ENCODE measurements at places on chromosomes 4 and X.

- DNase-seq = no peak
Measured at GRCh38 chr4:121697564-121697963, 784 bp upstream of the ANXA5 start.

GRCh38 chrX:80879143-80879542 is 69.5 kb upstream of the BRWD3 start:
- no peak for DNase-seq

DNA sequence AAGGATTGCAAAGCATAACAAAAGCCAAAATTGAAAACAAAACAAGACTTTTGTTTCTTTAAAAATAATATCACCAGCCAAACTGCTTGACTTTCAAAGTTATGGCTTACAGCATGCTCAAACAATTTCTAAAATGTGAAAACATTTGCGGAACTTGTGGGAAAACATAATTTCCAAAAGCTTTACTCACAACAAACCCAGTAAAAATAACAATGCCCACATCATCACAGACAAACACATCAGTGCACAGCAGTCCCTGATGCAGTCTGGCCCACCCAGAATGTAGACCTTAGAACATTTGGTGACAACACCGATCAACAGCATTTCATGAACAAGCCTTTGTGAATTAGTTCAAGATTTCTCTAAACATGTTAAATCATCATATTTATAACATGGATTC is 98.9 kb downstream of the ARHGAP6 start:
- no peak for DNase-seq

- DNase-seq = no peak
Measured at GRCh38 chr4:149735796-149736195, 79.8 kb downstream of the IQCM start.

DNA sequence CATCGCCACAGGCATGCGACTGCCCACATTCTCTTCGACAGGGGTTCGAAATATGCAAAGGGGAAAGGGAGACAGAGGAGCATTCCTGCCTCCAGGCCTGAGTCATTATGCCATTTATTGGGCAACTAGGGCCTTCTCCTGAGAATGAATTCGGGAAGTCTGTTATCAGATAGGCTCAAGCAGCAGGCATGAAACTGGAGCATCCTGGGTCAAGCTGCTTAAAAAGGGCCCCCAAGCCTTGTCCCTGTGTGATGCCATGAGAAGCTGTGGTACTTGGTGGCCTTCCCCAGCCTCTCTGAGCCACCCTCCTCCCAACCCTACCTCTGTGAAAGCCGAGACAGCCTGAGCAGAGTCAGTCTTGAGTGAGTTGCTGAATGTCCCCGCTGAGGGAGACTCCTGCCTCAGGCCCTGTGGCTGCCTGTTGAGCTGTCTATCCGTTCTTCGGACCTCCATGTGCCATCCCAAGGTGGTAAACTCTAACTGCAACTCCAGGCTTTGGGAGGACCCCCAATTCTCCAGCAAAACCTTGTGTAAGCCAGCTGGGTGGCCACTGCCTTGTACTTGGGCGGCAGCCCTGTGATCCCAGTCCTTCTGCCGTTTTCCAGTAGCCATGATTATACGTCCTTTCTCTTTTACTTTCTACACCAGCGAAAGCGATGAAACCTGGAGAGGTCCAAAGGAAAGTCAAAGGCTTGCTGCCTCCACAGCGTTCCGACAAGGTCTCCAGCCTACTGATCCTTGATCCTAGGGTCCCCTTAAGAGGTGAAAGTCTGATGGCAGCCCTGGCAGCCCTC is 37.7 kb downstream of the NBDY start:
- DNase-seq = no peak

GRCh38 chr4:25632135-25632534 is 23.5 kb upstream of the SLC34A2 start:
- DNase-seq = no peak

DNA sequence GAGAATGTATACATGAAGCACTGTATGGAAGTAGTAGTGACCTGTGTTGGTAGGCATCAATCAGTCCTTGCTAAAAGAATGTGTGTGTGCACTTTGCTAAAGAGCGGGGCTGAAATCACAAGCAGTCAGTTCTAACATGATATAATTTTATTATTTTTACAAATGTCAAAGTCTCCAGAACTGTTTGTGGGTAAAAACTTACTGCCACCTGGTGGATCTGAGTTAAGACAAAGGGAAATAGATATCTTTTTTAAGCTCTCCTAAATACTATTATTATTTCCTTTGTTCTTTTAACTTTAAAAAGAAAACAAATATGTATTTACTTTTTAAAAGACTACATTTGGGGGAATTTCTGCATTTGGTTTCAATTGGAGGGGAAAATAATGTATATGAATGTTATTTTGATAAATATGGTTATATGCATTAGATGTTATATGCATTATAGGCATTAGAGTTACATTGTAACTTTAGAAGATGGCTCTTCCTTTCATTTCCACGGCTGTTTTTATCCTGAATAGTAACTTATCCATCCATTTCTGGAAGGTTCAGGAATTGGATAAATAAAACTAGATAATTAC is 7.8 kb upstream of the CLOCK start:
- no peak for DNase-seq

GRCh38 chr4:183830438-183830985 is 74.6 kb upstream of the STOX2 start:
- no peak for DNase-seq

GRCh38 chr4:16864199-16864598 is 34.2 kb downstream of the LDB2 start:
- no peak for DNase-seq

DNA sequence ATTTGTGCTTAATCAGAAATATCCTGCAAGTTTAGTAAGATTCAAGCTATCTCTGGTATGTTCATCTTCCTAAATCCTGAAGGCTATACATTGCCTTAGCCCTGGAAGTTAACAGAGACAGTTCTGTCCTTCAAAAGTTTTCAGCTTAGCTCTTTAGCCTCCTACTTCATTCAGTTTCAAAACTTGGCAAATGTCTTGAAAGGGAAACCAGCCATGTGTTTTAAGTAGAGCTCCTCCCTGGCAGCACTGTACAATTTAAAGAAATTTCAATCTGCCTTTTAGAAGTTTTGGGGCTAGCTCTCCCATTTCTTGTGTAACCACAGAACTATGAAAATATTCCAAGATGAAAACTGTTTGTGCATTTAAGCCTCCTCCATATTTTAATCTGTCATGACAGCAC is 47.0 kb downstream of the FANCB start:
- no peak for DNase-seq

GRCh38 chr4:2714061-2714770 is 41.9 kb downstream of the TNIP2 start:
- no peak for DNase-seq

DNA sequence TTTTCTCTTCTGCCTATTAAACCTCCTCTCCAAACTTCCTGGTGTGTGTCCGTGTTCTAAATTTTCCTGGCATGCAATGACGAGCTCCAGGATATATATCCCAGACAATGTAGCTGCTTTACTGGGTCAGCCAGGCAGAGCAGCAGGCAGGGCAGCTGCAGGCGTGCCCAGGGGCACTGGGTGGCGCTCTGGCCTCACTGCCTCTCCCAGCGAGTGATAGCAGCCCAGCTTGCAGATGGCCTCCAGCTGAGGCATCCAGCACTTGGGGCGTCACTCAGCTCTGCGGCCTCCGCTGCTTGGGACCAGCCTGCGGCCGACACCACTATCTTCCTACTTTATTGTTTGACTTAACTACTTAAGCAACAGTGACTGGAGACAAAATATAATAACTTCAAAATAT is 23.0 kb upstream of the UBA6 start:
- no peak for DNase-seq

DNA sequence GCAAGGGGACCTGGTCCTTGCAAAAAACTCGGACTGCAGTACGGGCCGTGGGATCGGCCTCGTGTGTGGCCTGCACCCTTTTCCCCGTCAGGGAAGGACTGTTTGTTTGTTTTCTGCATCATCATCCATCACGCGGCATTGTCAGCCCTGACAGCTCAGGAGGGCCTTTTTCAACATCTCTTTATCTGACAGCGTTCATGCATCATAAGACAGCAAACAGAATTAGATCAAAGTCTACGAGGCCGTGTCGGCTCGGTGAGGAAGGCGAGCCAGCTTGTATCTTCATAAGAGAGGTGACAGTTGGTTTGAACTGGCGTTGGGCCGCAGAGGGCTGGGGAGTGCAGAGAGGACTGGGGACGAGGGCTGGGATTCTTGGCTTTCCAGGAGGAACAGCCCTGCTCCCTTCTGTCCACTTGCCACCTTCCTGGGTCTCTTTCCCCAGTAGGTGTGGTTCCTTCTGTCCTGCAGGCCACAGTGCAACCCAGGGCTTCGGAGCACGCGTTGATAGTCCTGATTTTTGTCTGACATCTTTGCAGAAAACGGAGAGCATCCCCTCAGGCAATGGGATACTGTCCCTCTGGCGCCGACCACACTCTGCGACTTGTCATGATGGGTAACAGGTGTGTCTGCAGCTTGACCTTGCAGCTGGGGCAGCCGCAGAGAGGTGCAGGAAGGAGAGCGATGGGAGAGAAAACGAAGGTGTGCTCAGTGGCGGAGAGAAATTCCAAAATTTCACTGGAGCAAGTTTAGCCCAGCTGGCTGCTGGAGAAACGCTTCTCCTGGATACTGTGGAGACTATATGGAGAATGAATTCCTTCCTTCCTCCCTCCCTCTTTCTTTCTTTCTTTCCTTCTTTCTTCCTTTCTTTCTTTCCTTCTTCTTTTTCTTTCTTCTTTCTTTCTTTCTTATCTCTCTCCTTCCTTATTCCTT is 104.0 kb upstream of the SHOX start:
- DNase-seq = no peak

GRCh38 chr4:113901994-113902787 is 77.3 kb downstream of the ARSJ start:
- DNase-seq = no peak

GRCh38 chr4:184712322-184712721 is 21.6 kb downstream of the CENPU start:
- no peak for DNase-seq

- DNase-seq = no peak
Measured at GRCh38 chrX:39769748-39770147, 328.0 kb downstream of the BCOR start.

- DNase-seq = no peak
Measured at GRCh38 chr4:83115000-83115399, 471 bp upstream of the PLAC8 start.

DNA sequence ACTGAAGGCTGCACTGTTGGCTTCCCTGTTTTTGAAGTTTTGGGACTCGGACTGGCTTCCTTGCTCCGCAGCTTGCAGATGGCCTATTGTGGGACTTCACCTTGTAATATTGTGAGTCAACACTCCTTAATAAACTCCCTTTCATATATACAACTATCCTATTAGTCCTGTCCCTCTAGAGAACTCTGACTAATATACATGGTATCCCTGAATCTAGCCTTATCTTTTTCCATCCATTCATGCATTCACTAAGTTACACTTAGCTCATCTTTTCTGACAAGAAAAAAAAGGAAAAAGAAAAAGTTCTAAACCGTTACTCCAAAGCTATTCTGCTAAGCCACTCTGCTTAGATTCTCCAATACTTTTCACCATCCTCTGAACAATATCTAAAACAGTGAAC is 1260.2 kb upstream of the PCDH7 start:
- DNase-seq = no peak

DNA sequence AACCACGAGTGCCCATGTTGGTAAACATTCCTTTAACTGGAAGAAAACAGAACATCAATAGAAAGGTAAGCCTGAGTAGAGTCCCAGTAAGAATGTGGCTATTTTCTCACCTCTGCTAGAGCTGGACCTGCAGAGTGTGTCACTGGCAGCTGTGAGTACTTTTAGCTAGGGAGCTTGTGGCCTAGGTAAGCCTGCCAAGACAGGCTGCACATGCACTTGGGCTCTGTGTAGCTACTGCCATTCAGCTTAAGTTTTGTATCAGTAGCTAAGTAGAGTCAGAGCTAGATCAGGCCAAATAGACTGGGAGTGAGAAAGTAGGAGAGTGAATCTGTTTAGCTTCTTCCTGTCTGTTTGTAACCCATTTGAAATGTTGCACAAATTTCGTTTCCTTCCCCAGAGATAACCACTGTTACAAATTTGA is 35.3 kb downstream of the RBPJ start:
- no peak for DNase-seq

DNA sequence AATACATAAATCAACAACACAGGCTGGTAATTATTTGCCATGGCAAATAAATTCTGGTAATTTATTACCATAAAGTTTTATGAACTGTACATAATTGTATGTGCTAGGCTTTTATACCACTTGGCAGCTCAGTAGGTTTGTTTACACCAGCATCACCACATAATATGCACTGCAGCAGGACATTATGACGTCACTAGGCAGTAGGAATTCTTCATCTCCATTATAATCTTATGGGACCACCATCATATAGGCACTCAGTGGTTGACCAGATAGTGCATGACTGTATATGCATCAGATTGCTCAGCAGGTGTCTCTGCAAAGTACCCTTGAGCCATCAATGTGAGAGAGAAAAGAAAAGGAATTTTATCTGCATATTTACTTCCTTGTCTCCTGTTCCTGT is 295.4 kb downstream of the CFAP47 start:
- DNase-seq = no peak
